ENCODE measurements at places on chromosomes 12 and 14.

GRCh38 chr12:4118017-4118510 is 155.5 kb upstream of the CCND2 start:
- peak; percentile 49 for DNase-seq

- DNase-seq = no peak
Observed at GRCh38 chr12:124420996-124421674, 126.2 kb downstream of the RFLNA start.

DNA sequence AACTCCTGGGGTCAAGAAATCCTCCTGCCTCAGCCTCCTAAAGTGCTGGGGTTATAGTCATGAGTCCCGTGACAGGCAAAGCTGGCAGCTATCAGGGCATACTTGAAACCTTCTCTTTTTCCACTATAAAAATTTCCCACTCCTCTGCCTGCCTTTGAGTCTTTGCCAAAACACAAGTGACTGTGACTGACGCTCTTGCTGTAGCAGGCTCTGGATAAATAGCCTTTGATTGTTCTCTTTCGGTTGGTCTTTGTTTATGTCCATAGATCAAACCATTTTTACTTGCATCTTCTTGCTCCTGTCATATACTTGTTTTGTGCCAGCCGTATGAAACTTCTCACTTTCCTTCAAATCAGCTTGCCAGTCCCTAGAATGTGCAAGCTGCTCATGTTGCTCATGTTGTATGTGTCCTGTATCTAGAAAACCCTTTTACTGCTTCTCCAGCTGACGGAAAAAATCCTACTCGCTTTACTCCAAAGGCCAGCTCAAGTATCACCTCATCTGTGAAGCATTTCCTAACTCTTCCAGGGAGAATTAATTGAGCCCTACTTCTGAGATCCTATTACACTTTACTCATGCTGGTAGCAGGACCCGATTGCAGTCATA is 73.1 kb downstream of the RESF1 start:
- no peak for DNase-seq

DNA sequence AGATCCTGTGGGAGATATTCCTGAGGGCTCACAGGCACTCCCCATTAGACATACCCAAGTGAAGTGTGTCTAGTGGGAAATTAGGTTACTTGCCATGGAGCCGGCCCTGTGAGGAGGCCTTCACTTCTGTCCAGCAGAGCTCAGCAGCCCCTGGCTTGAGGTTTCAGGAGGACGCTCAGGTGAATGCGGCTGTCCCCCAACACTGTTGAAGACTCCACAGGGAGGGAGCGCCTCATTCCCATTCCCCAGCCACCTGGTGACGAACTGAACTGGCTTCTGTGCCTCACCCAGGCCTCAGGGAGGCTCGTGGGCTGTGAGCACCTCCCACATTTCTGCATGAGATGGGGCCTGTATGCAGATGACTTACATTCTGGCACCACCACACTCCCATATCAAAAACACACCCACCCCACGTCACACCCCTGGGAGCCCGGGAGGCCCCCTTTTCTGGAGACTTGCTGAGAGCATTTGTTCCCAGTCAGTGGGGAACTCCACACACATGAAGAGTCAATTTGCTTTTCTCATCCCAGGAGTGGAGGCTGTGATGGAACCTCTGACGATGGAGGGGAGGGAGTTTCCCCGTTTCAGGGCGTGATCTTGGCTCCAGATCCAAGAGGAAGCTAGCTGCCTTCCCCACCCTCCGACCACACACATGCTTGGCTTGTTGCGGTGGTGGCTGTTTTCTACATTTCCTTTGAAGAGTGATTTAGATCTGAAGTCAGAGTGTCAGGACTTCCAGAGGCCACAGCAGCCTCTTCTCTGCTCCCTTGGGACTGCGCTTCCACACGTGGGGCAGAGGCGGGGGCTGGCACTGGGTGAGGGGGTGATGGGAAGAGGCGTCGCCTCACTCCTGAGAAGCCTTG is 120.7 kb downstream of the ADGRD1 start:
- DNase-seq = peak; percentile 75

DNA sequence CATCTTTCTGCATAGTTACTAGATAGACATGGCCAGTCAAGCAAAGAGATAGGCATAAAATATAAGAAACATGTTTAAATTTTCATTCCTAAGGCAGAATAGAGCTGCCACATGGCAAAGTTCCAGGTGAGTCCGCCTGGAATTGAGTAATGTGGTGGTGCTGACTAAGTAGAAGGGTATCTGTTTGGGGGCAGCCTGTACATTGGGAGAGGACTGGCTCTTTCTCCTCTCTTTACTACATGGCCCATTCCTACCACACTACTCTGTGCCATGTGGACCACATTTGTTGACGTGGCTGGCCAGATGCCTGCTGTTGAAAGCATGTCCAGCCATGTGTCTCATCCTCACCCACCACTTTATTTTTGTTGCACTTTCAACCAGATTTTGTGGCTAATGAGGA is 354.0 kb downstream of the ETNK1 start:
- DNase-seq = no peak

- no peak for DNase-seq
Observed at GRCh38 chr12:19410629-19411185, 28.6 kb upstream of the AEBP2 start.

DNA sequence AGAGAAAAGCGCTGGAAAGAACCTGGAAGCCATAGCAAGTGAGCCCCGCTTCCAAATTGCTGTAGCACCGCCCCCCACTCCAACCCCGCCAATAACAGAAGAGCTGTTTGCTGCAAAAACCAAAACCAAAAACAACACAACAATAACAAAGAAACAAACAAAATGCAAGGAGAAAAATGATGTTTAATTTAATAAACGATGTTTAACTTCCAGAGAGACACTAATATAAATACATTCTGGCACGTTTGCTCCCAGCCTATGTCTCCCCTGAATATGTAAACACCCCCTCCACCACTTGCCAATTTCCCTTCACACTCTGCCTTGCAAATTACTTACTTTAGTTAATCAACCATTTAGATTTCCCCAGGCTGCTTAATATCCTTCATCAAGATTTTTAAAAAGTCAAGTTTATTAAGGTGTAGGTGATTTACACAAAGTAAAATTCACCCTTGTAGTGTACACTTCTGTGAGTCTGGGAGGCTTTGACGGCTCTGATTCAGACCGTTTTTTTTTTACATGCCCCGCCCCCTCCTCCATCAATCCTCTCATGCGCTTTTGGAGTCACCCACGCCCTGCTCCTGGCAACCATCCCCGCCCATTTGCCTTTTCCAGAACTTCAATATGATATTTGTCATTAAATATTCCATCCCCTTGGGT is 482 bp upstream of the IFI27L2 start:
- DNase-seq = peak; percentile 62

DNA sequence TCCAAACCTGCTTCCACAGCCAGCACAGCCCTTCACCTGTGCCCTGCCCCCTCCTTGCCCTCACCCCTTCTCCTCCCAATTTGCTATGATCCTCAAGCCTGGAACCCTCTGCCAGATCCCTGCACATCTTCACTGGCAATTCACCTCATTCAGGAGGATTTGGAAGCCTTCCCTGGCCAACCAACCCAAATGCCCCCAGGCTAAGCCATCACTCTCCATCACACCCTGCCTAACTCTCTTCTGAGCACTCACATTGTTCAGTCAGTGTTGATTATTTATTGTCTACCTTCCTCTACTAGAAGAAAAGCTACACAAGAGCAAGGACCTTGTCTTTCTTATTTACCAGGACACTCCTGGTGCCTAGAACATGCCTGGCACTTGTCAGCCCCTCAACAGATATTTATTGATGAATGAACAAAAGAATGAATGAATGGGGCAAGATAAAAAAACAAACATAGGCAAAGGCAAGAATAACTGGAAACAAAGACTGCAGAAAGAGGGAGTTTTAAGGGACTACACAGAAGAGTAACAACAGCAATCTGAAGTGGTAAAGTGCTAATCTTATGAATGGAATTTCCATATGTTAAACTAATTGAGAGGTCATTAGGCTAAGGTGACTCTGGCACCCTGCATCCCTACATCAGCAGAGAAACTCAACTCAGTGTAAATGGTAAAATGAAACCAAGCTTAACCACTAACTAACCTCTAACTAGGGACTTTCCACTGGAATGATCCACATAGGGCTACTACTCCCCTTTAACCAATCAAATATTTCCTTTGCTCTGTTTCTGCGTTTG is 33.4 kb downstream of the TMTC1 start:
- no peak for DNase-seq

- no peak for DNase-seq
Observed at GRCh38 chr12:74890237-74890599, 319.4 kb downstream of the KCNC2 start.

DNA sequence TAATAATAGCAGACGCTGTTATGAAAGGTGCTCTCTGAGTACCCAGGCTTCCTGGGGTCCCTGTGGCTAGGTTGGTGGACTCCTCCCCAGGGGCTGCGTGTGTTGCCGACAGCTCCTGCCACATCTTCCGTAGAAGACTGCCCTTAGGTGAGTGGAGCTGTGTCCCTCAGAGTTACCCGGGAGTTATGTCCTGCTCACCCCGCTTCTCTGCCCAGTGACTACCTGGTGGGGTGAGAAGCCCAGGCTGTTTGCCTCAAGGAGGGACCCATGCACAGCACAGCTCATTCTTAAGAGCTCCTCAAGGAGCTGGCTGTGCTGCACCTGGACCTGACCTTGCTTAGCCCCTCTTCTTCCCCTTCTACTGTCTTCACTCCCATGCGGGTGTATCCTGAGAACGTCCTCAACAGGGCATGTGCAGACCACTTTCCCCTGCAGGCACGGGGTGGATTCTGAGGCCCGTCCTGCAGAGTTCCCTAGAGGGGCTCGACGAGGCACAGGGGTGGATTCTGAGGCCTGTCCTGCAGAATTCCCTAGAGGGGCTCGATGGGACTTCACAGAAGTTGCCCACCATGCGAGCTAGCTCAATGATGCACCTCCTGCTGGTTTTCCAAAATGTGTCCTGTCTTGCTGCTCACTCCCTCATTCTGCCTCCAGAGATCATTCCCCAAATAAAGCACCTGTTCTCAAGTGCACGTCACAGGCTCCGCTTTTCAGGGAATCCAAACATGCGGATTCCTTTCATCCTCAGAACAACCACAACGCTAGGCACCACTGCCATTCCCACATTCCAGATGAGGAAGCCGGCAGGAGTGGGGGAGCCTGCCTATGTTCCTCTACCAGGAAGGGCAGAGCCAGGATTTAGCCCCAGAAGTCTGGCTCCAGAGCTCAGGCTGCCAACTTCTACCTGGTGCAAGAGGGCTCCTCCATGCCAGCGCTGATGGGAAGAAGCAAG is 231.9 kb downstream of the GLT1D1 start:
- DNase-seq = no peak

- DNase-seq = no peak
Observed at GRCh38 chr12:21938879-21939278, 2.3 kb downstream of the ABCC9 start.

- DNase-seq = no peak
Observed at GRCh38 chr12:119448611-119449131, 114.1 kb downstream of the CCDC60 start.

GRCh38 chr14:101821528-101821927 is 60.0 kb downstream of the PPP2R5C start:
- no peak for DNase-seq

GRCh38 chr12:57276935-57277563 is 26.1 kb upstream of the STAC3 start:
- peak; percentile 27 for DNase-seq

GRCh38 chr12:88092771-88093170 is 49.1 kb downstream of the CEP290 start:
- DNase-seq = no peak

GRCh38 chr12:12017798-12018197 is 52.9 kb upstream of the BCL2L14 start:
- no peak for DNase-seq

All from inflammatory macrophage treated with lipopolysaccharide for 1 hour (primary cell).